ENCODE measurements at places on chromosomes 7 and 10. TPM values are rescaled to one million over a fixed set of nuclear protein-coding genes. Genes with fewer than 3 reads are reported as not detected.

GRCh38 chr10:110209454-110209925 is 2.1 kb downstream of the MXI1 start:
- DNase-seq, result peak; percentile 62

GRCh38 chr7:129780974-129781927 is 169.7 kb downstream of the NRF1 start:
- DNase-seq, result no peak

DNA sequence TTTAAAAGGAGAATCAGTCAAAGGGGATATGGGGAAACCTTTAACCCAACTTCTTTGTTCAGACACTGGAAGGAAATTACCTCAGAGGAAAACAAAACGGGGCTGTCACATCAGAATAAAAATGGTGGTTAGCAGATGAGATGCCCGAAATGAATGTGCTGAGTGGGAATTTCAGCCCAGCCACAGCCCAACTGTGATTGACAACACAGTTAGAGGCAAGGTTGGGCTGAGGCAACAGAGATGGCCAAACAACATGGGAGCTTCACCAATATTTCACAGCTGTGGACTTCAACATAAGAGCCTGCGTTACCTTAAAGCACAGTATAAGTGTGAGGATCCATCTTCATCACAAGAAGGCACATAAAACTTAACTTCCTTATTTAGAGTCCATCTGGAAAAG is 133.5 kb upstream of the PTPRZ1 start:
- DNase-seq, result no peak

The HECW1 gene
- 0.26 TPM for polyA plus RNA-seq

- no peak for DNase-seq
These were observed 47.0 kb downstream of the GRK5 start for GRCh38 chr10:119254335-119254734.

GRCh38 chr7:50207686-50208255 is 96.7 kb upstream of the IKZF1 start:
- DNase-seq, result no peak

DNA sequence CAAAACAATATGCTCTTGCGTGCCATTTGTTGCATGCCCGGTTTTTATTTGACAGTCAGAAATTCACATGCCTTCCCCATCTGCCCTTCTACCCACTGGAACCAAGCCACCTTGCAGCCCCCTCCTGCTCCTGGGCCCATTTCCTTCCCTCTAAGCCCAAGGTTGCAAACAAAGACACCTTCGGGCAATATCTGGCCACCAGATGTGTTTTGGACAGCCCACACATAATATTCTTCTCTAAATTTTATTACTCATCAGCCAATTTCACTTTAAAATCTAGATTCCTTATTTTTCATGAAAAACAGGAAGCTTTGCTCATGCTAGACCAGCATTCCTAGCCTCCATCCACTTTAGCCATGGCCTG is 18.2 kb upstream of the C10orf105 start:
- no peak for DNase-seq

GRCh38 chr7:108629651-108630400 is 60.2 kb downstream of the DNAJB9 start:
- DNase-seq, result peak; percentile 63

GRCh38 chr7:18570890-18571478 is 75.4 kb downstream of the HDAC9 start:
- DNase-seq, result peak; percentile 41

DNA sequence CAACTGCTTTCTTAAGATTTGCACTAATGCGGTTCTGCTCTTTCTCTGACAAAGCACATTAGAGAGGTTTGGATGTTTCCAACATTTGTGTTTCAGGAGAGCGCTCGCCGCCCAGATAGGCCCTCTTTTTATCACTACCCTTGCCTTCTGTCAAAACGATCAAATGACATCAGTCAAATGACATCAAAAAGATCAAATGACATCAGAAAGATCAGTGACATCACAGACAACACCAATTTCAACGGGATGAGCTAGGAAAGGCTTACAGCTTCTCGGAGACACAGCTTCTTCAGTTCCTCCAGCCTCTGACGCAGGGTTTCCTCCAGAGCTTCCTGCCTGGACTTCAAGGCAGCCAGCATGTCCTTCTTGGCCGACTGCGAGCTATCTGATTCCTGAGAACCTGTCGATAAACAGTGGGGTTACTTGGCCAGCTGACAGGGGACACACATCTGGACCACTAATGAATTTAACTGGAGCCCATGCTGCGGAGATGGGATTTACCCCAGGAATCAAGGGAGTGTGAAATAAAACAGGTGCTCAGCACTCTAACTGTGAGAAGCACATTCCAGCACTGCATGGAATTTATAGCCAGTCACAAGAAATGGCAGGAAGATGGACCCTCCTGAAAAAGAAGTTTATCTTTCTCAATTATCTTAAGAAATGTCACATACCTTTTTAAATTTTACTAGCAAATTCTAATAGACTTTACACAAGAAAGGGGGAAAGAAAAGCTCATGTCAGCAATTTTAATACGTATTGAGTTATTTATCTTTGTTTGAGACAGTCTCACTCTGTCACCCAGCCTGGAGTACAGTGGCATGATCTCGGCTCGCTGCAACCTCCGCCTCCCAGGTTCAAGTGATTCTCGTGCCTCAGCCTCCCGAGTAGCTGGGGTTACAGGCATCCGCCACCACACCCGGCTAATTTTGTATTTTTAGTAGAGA is 88.2 kb downstream of the PRPF18 start:
- peak; percentile 75 for DNase-seq

DNA sequence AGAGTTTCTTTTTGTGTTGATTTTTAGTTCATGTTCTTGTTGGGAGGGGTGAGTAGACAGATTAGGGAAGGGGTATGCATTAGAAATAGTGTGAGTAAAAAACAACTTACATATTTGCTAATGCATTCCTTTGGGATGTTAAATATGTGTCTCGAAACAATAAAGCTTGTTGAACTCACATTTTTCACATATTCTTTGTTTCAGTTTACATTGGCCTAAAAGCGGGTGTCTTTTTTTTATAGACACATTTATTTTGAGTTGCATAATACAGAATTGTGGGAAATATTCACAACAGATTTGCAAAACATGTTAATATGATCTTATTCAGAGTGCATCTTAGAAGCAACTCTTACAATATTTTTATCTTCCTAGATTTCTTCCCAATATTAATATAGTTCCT is 337.5 kb upstream of the CNTNAP2 start:
- DNase-seq, result no peak

- no peak for DNase-seq
These were observed 12.9 kb upstream of the FIGNL1 start for GRCh38 chr7:50463035-50463434.

The ATOH7 gene
- polyA plus RNA-seq, result 0.13 TPM

DNA sequence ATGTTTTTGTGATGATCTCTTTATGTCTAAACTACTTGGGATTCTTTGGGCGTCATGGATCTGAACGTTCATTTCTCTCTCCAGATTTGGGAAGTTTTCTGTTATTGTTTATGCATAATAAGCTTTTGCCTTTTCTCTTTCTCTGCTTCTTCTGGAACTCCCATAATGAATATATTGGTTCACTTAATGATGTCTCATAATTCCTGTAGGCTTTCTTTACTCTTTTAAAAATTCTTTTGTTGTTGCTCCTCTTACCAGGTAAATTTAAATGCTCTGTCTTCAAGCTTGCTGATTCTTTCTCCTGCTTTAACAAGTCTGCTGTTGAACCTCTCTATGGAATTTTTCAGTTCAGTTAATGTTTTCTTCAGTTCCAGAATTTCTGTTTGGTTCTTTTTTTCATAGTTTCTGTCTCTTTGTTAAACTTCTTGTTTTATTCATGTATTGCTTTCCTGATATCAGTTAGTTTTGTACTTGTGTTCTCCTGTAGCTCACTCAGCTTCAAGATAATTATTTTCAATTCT is 317.5 kb downstream of the PLXDC2 start:
- no peak for DNase-seq

- DNase-seq, result no peak
These were observed 26.2 kb upstream of the ABLIM1 start for GRCh38 chr10:114684084-114684821.

The FOXI2 gene
- polyA plus RNA-seq, result 0.29 TPM

- DNase-seq, result no peak
These were observed 5.2 kb upstream of the ACBD5 start for GRCh38 chr10:27245836-27246235.

- peak; percentile 34 for DNase-seq
These were observed at the start of gene PLPP4 for GRCh38 chr10:120456626-120457430. Gene PLPP4 (plus strand): TSS chr10:120457227. CDS start chr10:120457306, 79 bp downstream.

The GFRA1 gene
- 28.4 TPM for polyA plus RNA-seq

DNA sequence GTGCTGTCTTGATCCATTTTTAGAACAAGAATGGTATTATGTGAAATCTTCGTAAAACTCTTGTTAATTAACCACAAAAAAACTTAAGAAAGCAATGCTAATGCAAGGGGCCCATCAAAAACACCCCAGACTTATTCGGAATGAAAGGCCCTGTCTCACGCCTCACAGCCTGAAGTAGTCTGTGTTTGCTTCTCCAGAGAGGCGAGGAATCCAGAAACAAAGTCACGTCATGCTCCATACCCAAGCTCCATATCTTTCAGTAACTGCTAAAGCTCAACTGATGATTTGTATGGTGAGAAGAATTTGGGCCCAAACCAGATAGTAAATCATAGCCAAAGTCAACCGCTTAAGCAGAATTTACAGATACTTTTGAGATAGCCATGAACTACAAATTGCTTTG is 155.4 kb downstream of the ATE1 start:
- DNase-seq, result no peak

- DNase-seq, result peak; percentile 90
These were observed 12.5 kb downstream of the PRF1 start for GRCh38 chr10:70589762-70590654.

GRCh38 chr10:131143425-131144165 is 167.9 kb downstream of the TCERG1L start:
- no peak for DNase-seq

DNA sequence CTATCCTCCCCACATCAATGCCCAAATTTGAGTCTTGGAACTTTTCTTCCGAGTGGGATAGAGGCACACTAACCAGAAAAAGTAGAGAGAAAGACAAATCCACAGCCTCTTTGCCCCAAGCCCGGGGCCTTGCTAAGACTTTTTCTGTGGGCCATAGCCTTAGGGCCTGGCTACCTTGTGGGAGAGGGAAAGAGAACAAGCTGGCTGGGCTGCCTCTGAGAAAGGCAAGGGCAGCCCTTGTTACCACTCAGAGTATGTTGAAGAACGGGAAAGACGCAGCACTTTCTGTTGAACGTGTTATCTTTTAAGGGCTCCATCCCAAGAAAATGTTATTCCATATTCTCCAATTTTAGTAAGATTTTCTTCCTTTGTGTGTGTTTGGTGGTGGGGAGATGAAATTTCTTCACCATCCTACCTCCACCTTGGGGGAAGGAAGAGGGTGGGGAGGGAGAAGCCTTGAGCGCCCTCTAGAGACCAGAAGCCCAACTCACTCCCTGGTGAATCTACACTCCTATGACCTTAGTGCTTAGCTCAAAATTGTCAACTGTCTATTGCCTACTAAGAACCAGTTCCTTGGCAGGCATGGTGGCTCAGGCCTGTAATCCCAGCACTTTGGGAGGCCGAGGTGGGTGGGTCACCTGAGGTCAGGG is 3.9 kb upstream of the NRF1 start:
- no peak for DNase-seq

DNA sequence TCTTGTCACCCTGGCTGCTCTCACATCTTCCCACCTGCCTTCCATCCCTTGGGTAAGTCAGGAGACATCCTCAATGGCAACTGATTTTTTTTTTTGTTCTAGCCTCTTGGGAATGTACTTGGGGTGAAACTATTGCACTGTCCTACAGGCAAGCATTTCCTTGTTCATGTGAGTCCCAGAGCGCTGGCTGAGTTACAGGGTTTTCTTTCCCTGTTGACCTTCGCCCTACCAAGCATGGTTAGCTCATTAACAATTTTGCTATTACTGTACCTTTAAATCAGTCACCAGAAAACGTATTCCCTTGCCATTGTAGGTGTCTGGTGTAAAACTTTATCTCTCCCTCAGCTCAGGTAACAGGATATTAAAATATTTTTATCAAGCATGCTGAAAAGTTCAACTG is 98.9 kb downstream of the PRLHR start:
- no peak for DNase-seq

- DNase-seq, result no peak
These were observed 22.9 kb downstream of the H2AZ2 start for GRCh38 chr7:44824894-44825526.

The SH2D4B gene
- 0.07 TPM for polyA plus RNA-seq

DNA sequence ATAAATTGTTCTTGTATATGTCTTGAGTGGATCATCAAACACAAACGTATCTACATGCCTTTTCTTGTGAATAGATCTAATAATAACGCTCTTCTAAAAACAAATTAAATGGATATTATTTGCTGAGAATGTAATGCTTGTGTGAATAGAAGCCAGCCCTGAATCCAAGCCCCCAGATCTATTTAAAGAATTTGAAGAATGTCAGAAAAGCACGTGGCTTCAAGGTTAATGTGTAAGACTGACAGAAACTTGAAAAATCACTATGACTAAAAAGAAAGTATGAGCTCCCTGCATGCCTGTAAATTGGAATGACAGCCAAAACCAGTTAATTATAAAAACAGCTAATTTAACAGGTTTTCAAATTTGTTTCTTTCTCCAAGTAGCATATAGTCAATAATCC is 43.2 kb upstream of the ATRNL1 start:
- no peak for DNase-seq

The TAS2R38 gene
- 0.15 TPM for polyA plus RNA-seq

DNA sequence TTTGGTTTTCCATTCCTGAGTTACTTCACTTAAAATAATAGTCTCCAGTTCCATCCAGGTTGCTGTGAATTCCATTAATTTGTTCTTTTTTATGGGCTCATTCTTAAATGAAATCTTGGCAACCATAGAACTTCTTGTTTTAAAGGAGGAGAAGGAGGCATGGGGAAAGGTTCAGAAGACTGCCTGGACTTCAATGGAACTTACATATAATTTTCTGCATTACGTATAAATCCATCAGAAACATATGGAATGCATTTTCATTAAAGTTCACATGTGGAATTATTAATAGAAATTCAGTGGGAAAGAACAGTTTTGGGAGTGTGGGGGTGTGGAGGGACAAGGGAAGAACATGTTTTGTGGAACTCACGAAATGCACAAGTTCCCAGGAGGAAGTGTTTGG is 176.6 kb upstream of the PRKCQ start:
- peak; percentile 69 for DNase-seq

- no peak for DNase-seq
These were observed 213.7 kb upstream of the MGMT start for GRCh38 chr10:129253161-129253864.

DNA sequence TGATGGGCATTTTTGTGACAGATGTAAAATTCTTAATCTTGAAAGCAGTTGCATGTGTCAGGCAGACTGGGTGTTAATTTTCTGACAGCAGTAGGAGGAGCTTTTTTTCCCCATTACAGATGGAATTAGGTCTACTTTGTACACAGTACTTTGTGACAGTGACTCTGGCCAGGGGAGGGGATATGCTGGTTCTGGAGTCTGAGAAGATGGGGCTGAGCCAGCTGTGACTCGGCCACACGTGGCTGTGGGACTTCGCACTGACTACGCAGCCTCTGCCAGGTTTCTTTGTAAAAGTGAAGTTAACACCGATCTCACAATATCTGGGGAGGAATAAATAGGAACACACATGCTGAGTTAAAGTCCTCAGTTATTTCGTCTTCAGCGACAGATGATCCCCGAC is 95.4 kb downstream of the MGMT start:
- no peak for DNase-seq

All from muscle of back (tissue), 13 donors.